Kidney (tissue), 22 donors: ENCODE measurements at places on chromosomes 12 and 14.
A peak's percentile ranks its signal among the peaks of the same experiment; 100 is the strongest.

- no peak for DNase-seq
These were observed 26.2 kb upstream of the TRAF3 start for GRCh38 chr14:102751088-102751487.

DNA sequence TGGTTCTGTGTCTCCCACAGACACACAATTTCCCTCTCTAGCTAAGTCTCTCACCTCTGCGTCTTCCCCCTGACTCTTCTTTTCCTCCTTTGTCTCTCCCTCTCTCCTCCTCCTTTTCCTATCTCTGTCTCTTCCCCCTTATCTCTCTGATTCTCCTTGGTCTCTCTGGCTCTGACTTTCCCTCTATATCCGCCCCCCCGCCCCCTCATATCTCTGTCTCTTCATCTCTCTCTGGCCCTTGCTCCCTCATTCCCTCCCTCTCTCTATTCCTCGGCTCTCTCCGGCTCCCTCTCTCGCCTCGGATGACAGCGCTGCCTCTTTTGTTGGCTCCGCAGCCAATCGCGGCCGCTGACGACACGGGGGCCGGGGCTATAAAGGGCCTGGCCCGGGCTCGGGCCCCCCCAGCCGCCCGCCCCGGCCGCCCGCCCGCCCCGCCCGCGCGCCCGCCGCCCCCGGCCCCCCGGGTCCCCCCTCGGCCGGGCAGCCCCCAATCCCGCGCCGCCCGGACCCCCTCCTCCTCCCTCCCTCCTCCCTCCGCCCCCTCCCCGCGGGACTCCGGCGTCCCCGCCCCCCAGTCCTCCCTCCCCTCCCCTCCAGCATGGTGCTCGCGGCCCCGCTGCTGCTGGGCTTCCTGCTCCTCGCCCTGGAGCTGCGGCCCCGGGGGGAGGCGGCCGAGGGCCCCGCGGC is at the start of gene GDF11:
GDF11 (plus strand) TSS at position 404 of the 687 bp plus-strand sequence; CDS start at position 599, 195 bp downstream.
- DNase-seq, result peak; percentile 94

DNA sequence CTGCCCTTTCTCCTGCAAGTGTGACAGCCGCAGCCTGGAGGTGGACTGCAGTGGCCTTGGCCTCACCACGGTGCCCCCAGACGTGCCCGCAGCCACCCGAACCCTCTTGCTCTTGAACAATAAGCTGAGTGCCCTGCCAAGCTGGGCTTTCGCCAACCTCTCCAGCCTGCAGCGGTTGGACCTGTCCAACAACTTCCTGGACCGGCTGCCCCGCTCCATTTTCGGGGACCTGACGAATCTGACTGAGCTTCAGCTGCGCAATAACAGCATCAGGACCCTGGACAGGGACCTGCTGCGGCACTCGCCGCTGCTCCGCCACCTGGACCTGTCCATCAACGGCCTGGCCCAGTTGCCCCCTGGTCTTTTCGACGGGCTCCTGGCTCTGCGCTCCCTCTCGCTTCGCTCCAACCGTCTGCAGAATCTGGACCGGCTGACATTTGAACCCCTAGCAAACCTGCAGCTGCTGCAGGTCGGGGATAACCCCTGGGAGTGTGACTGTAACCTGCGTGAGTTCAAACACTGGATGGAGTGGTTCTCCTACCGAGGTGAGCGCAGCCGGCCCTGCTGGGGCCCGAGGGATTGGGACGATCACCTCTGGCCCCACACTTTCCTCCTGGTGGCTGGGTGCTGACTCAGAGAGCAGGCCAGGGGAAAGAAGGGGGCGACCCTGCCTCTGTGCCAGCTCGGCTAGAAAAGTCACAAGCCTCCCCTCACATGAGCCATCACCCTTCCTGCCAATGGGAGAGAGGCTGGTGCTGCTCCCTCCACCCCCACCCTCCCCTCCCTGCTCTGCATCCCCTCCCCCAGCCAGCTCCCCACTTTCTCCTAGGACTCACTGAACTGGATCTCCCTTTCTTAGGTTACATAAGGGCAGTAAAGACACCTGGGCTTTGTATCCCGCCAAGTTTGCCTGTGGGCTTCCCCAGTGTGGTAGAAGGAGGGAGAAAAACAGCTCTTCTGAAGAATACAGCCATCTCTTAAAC is 10.9 kb downstream of the LRTM2 start:
- peak; percentile 91 for DNase-seq

DNA sequence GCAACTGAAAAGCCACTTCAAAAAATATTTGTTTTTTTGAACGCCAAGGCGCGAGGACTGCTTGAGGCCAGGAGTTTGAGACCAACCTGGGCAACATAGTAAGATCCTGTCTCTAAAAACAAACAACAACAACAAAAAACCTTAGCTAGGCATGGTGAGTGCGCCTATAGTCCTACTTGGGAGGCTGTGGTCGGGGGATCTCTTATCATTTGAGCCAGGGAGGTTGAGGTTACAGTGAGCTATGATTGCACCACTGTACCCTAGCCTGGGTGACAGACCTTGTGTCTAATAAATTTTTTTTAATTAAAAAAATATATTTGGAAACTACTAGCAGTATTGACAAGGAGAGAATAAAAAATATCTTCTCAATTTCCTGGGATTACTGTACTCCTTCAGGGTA is 113.1 kb downstream of the TRAFD1 start:
- DNase-seq, result no peak

DNA sequence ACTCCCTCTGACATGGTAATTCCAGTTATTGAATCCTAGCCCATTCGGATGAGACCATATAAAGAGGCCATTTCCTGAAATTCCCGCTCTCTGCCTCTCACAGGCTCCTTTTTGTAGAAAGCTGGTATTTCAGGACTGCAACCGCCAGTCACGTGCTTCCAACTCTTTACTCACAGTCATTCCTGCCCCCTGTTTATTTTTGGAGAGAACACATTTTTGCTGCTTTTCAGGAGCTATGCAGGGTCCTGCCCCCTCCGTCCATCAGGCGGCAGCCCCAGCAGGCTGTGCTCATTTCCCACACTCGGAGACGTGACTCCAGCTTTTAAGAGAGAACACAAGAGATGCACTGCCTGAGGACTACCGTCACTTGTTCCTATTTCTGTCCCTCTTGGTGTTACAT is 26.8 kb downstream of the IFT43 start:
- no peak for DNase-seq

GRCh38 chr14:89486505-89486904 is 69.5 kb upstream of the FOXN3 start:
- DNase-seq, result no peak

GRCh38 chr12:114696443-114697242 is 12.7 kb upstream of the TBX3 start:
- DNase-seq, result peak; percentile 24

DNA sequence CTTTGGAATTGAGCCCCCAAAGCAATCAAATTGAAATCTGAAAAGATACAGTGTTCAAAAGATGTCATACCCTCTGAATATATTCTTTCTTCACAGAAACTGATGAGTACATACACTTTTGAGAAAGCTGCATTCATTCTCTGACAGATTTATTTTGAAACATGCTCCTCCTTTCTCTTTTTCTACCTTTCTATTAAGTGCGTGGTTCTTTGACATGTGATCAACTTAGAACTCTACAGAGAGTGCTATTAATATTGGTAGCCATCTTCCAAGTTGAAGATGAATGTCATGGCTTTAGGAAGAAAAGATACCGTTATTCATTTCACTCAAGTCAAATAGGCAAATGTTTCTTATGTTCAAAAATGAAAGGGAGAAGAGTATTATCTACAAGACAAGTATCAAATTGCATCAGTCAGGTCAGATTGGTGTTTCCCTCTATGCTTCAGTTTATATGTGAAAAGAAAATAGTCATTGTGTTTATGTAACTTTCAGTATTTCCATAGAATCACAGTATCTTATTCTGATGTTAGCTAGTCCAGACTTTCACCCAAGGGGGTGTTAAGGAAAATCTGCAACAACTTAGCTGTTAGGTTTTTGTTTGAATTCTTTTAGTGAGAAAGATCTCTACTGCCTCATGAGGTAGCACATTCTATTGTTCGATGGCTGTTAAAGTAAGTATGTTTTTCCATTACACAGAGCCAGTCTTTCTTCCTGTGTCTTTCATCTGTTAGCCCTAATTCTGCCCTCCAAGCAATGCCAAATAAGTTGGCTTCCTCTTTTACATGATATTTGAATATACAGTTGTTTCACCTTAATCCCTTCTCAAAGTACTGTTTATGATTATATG is 55.4 kb upstream of the GARIN2 start:
- DNase-seq, result no peak

- no peak for DNase-seq
These were observed 386.3 kb upstream of the GARIN6 start for GRCh38 chr12:99261256-99261655.

- DNase-seq, result no peak
These were observed 23.8 kb downstream of the MMP17 start for GRCh38 chr12:131851741-131852550.

- DNase-seq, result peak; percentile 58
These were observed 135.9 kb downstream of the TMEM30B start for GRCh38 chr14:61145034-61145902.

DNA sequence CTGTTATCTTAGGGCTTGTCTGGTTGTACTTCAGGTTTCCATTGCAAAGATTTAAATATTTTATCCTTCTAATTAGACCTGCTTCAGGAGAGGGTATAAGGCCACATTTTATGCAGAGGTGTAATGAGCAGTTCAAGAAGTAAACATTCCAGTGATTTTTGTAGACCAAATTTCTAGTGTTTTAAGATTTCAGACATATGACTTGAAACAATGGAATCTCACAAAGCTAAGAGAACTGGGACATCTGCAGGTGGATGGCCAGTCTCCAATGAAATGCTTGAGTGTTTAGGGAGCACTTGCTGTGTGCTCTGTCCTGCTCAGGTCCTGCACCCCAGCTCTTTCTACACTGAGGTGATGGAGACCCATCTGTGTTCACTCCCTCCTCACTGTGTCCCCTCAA is 7.9 kb downstream of the C14orf132 start:
- no peak for DNase-seq

GRCh38 chr12:58413794-58414193 is 472.4 kb downstream of the ATP23 start:
- DNase-seq, result no peak

- peak; percentile 65 for DNase-seq
These were observed 2.5 kb downstream of the USP44 start for GRCh38 chr12:95548539-95549391.
